ENCODE measurements at places on chromosomes 2 and 18. TPM values are rescaled to one million over a fixed set of nuclear protein-coding genes. Genes with fewer than 3 reads are reported as not detected.

PFN4 gene
- not detected for total RNA-seq

RSAD2 gene
- total RNA-seq: 8.1 TPM

ACTG2 gene
- 0.14 TPM for total RNA-seq

GRCh38 chr2:119837350-119837749, 77.6 kb downstream of the PTPN4 start:
- peaks cover 4% of the 10 kb centered on the region for H3K36me3 ChIP-seq
- no peak overlapping the region for H3K4me3 ChIP-seq
- H3K4me1 ChIP-seq: peaks cover 44% of the 10 kb centered on the region
- DNase-seq: no peak

DNA sequence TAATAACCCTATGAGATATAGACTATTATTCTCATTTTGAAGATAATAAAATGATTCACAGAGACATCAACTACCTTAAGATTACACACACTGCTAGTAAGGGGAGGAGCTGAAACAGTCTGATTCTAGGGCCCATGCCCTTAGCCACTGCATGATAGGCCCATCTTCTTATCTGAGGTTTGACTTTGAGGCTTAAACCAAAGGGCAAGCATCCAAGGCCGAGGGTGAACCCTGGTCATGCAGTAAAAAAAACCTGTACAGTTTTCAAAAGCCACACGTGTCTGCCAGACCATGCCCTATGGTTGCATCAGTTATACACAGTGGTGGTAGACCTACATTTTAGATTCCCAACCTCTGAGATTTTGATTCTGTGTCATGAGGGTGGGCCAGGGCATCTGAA, 44.8 kb downstream of the POLE4 start:
- no peaks in the 10 kb centered on the region for H3K27me3 ChIP-seq
- H3K4me3 ChIP-seq: no peak overlapping the region
- H3K27ac ChIP-seq: no peak overlapping the region
- H3K36me3 ChIP-seq: peaks cover 11% of the 10 kb centered on the region

- no peak overlapping the region for H3K27ac ChIP-seq
- no peak for DNase-seq
- H3K4me1 ChIP-seq: no peaks in the 10 kb centered on the region
- H3K4me3 ChIP-seq: no peak overlapping the region
These were observed 762.4 kb downstream of the LRRTM4 start for GRCh38 chr2:76759634-76760366.

DNA sequence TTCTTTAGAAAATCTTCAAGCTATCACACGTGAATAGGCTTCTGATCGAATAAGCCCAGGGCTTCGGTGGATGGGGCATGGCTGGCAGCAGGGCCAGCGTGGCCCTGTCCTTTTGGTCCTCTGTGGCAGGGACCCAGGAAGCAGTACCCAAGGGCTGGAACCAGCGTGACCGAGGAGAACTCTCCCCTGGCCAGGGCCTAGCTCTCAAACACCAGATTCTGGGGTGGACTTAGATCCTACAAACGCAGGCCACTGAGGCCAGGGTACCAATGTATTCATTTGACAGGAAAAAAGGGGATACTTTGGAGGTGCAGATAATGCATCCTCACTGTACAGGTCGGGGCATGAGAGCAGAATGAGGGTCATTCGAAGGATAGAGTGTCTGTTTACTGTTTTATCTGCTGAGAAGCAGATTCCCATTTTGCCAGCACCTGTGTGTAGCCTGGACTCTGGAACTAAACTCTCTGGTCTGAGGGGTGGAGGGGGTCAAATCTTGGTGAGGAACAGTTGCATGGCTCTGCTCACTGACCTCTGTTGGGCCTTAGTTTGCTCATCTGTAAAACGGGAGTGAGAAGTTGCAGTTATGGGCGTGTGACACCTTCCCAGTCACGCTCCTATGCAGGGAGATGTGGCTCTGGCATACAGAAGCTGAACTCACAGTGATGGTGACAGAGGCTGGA, 51.4 kb downstream of the SH3BP4 start:
- H3K27ac ChIP-seq: no peak overlapping the region
- no peaks in the 10 kb centered on the region for H3K4me1 ChIP-seq
- DNase-seq: no peak
- H3K36me3 ChIP-seq: no peaks in the 10 kb centered on the region

- DNase-seq: no peak
- no peaks in the 10 kb centered on the region for H3K36me3 ChIP-seq
- no peak overlapping the region for H3K4me3 ChIP-seq
- H3K27me3 ChIP-seq: peaks cover 10% of the 10 kb centered on the region
- no peak overlapping the region for H3K27ac ChIP-seq
These were observed 73.3 kb downstream of the LOXHD1 start for GRCh38 chr18:46583711-46584110.

Data from activated CD4-positive, alpha-beta T cell treated with anti-CD3 and anti-CD28 coated beads for 36 hours (primary cell).